ENCODE measurements at places on chromosomes 16 and 17.

GRCh38 chr17:18028952-18029540 is 9.9 kb downstream of the ATPAF2 start:
- DNase-seq, result no peak

- DNase-seq, result no peak
These were observed 688 bp downstream of the CRK start for GRCh38 chr17:1455291-1455796.

DNA sequence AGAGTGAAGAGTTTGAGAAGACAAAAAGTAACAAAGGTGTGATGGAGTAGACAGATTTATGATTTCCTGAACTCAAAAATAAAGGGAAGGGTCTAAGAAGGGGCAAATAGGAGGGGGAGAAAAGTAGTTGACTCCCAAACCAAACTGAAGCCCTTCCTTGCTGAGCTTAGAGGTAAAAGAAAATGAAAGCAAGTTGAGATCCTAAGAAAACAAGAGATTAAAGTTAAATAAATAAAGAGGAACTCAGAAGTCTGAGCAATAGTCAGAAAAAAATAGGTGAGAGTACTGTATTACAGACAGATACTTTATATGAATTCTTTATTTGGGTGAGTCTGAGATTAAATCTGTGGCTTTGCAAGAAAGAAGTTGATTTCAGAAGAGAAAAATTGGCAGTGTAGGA is 3.3 kb upstream of the PSMD12 start:
- no peak for DNase-seq

GRCh38 chr16:88074041-88074440 is 122.8 kb downstream of the BANP start:
- DNase-seq, result no peak

DNA sequence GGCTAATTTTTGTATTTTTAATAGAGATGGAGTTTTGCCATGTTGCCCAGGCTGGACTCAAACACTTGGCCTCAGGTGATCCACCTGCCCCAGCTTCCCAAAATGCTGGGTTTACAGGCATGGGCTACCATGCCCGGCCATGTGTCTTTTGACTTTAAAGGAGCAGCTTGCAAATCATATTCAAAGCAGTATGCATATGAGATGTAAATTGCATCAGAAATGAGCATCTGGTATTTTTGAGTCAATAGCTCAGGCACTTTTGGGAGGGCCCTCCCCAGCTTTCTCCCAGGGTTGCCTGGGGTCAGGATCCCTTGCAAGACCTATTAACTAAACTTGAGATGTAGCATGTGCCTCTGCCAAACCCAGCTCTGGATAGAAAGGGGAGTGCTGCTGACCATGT is 21.5 kb downstream of the EPOP start:
- no peak for DNase-seq

- no peak for DNase-seq
These were observed 369.8 kb downstream of the UTP18 start for GRCh38 chr17:51630101-51630671.

GRCh38 chr17:14337596-14338079 is 36.8 kb downstream of the HS3ST3B1 start:
- no peak for DNase-seq

Data from effector CD4-positive, alpha-beta T cell (primary cell).